Adrenal gland (tissue), 19 donors: ENCODE measurements at places on chromosomes 6 and 20.
A peak's percentile ranks its signal among the peaks of the same experiment; 100 is the strongest.

- DNase-seq: no peak
Measured at GRCh38 chr6:54426995-54427394, 118.8 kb downstream of the TINAG start.

DNA sequence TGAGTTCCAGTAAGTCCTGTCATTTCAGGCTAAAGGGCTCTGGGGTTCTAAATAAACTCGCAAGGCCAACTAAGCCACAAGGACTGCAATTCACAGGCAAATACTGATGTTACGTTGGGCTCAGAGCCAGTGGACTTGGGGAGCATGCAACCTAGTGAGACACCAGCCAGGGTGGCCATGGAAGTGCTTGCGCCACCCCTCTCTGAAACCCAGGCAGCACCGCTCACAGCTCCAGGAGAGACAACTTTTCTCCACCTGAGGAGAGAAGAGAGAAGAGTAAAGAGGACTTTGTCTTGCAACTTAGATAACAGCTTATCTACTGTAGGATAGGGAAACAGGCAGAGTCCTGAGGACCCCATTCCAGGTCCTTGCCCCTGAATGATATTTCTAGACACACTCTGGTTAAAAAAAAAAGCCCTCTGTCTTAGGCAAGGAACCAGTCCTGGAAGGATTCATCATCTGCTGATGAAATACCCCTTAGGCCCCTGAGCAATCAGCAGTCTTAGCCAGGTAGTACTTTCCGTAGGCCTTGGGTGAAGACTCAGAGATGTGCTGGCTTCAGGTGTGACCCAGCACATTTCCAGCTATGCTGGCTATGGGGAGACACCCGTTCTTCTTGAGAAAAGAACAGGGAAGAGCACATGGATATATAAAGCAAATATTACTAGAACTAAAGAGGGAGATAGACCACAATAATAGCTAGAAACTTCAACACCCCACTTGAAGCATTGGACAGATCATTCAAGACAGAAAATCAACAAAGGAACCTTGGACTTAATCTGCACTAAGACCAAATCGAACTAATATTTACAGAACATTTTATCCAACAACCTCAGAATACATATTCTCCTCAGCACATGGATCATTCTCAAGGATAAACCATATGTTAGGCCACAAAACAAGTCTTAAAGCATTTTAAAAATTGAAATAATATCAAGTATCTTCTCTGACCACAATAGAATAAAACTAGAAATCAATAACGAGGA, 31.5 kb upstream of the TBC1D32 start:
- DNase-seq: peak; percentile 24

GRCh38 chr6:8736156-8736895, 301.0 kb upstream of the SLC35B3 start:
- no peak for DNase-seq

DNA sequence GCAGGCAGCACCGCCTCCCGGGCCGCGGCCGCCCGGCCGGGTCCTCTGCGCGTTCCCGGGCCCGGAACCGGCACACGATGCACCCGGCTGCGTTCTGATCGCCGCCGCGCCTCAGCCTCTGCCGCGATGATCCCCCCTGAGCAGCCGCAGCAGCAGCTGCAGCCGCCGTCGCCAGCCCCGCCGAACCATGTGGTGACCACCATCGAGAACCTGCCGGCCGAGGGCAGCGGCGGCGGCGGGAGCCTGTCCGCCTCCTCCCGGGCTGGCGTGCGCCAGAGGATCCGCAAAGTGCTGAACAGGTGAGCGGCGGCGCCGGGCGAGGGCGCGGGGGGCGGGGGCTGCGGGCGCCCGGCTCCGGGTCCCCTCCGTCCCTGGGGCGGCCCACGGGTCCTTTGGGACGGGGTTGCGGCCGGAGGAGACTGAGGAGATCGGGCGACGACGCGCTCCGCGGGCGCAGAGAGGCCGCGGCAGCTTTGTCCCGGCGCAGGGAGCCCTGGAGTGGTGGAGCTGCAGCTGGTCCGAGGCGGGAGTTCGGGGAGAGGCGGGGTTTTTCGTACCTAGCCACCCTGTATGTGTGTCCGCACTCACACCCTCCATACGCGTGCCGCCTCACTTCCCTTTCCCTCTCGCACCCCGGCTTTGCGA, 659 bp downstream of the SLC35F1 start:
- DNase-seq: peak; percentile 13

GRCh38 chr6:54646069-54646950, 200.3 kb upstream of the FAM83B start:
- DNase-seq: no peak

GRCh38 chr6:26420688-26421171, 18.7 kb downstream of the BTN3A1 start:
- DNase-seq: peak; percentile 56

DNA sequence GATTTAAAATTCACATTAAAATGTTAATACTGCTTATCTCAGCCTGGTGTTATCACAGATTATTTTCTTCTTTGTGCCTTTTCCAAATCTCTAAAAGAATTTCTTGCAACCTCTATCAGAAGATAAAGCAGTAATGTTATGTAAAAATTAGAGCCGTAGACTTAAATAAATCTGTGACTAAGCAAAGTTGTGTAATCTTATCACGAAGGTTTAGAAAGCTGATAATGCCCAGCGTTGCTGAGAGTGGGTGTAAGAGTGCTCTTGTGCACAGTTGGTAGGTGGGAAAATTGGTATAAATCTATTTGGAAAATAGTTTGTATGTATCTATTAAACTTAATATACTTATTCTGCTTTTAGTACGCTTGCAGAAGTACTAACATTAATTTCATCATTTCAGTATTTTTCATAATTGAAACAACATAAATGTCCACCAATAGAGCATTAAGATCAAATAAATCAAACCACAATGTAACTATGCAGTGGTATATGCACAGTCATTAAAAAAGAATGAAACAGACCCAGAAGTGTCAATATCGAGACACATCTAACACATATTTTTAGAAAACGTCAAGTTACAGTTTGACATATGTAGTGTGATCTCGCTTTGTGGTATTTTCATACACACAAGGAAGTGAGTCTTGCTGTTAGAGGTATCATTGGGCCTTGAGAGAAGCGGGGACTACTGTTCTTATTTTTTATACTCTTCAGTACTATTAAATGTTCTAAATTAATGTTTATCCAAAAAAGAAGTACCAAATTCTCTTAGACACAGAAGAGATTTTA, 54.4 kb upstream of the PBOV1 start:
- no peak for DNase-seq

GRCh38 chr20:22752324-22752723, 168.0 kb upstream of the FOXA2 start:
- DNase-seq: no peak

GRCh38 chr6:106730718-106731117, 101.3 kb downstream of the QRSL1 start:
- no peak for DNase-seq

DNA sequence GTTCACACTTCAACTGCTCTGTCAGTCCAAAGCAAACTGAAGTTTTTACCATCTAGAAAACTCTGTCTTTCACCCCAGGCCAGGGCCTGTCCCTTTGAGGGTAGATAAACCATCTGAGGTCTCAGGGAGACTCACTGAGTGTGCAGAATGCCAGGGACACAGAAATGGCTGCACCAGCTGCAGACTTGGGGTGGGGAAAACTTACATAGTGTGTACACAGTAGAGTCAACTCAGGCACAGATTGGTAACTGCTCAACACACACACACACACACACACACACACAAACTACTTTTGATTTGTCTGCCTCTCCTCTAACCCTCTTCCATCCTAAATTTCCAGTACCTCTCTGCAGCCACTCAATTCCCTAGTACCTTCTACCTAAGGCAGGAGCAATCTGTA, 374.9 kb upstream of the JAG1 start:
- no peak for DNase-seq

GRCh38 chr6:25041485-25042035, 105.8 kb upstream of the RIPOR2 start:
- DNase-seq: no peak

- DNase-seq: no peak
Measured at GRCh38 chr6:1437553-1438406, 48.4 kb downstream of the FOXF2 start.

- no peak for DNase-seq
Measured at GRCh38 chr20:40849456-40849855, 160.4 kb upstream of the MAFB start.

DNA sequence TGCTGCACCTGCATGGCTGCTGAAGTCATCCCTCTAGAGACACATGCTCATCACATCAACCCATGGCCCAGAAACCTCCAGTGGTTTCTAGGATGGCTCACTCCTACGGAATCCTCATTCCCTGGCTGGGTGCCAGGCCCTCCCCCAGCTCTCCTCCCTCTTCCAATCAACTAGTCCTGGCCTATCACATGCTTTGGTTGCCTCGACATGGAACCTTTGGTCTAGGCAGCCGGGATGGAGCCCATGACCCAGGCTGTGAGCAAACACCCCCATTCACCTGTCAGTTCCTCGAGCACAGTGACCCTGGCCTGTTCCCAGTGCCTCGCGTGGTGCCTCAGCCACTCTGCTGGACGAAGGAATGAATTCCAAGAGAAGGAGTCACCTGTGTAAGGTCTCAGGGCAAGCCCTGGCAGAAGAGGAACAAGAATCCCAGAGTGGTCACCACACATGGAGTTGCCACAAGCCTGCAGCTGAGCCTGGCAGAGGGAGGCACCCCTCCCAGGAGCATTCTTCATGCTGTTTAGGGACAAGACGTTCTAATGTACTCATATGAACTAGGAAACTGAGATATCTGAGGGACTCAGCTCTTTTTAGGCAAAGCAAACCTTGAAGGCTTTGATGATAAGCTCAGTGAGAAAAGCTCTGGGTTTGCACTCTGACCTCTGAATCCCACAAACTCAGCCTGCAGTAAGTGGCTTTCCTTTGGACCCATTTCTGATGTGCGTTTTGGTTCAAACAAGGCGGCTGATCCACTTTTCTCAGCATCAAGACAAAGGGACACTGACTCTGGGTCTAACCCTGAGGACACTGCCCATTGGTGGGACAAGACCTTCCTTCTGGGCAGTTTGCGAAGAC, 40.2 kb downstream of the PPP1R3G start:
- no peak for DNase-seq

- no peak for DNase-seq
Measured at GRCh38 chr6:109491207-109491938, 8.4 kb upstream of the ZBTB24 start.

DNA sequence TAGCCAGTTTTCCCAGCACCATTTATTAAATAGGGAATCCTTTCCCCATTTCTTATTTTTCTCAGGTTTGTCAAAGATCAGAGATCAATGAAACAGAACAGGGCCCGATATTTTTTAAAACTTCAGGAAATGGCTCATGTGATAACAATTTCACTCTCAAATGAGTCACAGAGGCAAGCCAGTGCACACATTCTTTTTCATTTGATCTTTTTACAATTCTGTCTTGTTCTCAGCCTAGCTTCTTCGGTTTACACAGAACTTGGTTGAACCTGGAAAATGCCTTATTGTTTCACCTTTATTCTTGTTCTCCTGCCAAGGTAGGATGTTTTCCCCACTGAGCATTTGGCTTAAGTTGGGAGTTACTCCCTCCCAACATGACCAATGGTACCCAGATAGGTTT, 258.9 kb downstream of the COL12A1 start:
- no peak for DNase-seq

DNA sequence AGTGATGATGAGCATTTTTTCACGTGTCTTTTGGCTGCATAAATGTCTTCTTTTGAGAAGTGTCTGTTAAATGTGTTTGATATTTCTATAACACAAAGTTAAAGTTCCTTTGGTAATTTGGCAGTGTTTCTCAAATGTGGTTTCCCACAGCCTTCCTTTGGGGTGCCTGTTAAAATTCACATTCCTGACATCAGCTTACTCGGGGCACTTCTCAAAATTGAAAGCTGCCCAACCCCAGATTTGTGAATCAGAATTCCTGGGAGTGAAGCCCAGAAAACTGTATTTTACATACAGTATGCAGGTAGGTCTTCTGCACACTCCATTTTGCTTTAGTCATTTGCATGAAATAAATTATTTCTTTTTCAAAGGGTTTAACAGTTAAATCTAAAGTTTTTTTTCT, 207.9 kb downstream of the GMPR start:
- DNase-seq: no peak

GRCh38 chr6:157905590-157906342, 75.9 kb upstream of the SYNJ2 start:
- no peak for DNase-seq

DNA sequence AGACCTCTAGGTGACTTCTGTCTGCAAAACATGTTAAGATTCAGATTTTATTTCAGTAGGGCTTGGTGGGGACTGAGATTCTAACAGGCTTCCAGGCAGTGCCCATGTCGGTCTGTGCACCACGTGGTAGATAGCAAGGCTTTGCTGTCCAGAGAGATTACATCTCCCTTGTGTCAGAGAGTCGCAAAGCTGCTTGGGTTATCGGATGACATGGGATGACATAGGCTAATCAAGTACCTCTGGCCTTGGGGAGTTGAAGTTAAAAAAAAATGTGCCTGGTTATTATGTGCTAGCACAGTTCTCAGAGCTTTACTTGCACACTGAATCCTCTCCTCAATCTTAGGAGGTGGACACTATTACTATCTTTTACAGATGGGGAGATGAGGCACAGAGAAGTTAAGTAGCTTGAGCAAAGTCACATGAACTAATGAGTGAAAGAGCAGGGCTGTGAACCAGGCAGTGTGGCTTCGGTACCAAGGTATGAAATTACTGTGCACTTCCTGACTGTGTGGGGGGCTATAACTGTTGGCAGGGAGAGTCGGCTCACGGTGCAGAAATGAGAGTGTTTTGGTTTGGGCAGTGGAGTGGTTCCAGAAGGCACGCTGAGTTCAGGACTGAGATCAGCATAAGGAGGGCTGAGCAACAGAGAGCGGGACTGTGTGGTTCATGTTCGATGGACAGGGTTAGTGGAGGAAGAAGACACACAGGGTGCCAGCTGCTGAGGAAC, 41.1 kb downstream of the FARS2 start:
- DNase-seq: no peak

- no peak for DNase-seq
Measured at GRCh38 chr20:57682184-57683101, 27.4 kb downstream of the PMEPA1 start.

- no peak for DNase-seq
Measured at GRCh38 chr6:134628154-134628553, 310.2 kb upstream of the SGK1 start.

- DNase-seq: no peak
Measured at GRCh38 chr20:63840405-63840828, 9.4 kb upstream of the ZBTB46 start.

DNA sequence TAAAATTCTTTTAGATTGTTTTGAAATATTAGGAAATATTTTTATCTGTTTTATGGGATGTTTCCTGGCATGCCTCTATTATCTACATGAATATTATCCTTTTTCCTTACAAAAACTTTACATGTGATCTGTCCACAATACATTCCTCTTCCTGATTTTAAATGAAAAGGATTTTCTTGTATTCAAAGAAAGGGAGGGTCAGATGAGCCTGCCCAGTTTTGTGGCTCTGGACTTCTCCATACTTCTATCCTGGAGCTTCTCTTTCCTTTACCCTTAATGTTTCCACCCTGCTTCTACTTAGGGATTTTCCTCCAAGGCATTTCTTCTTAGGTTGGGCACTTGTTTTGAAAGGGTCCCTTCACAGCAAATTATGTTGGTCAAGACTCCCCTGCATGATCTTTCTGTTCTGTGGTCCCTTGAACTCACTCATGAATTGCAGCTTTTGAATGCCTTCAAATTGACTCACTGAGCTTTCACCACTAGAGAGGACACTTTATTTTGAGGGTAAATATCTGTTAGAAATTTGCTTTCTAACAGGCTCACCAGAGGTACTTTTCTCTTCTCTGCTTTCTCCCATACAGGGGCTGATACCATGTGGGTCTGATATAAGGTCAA, 104.9 kb downstream of the CENPW start:
- no peak for DNase-seq

GRCh38 chr6:43250992-43251373, 7.7 kb downstream of the TTBK1 start:
- DNase-seq: no peak
